ENCODE measurements at places on chromosomes 13 and 19. TPM values are rescaled to one million over a fixed set of nuclear protein-coding genes. Genes with fewer than 3 reads are reported as not detected.

DNA sequence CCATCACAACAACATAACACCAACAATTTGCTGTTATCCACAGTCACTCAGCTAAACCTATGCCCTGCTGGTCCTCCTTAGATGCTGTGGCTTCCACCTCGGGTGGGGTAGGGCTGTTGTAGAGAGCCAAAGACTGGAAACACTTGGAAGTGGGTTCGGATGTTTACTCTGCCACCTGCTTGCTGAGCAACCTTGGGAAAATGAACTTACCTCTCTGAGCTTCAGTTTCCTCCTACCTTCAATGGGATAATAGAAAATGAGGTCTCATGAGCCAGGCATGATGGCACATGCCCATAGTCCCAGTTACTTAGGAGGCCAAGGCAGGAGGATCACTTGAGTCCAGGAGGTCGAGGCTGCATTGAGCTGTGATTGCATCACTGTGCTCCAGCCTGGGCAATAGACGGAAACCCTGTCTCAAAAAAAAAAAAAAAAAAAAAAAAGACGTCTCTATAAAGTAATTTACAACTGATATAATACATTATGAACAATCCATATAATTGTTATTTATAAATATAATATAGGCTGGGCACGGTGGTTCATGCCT, 3.3 kb upstream of the SYCN start:
- no peak for DNase-seq

DNA sequence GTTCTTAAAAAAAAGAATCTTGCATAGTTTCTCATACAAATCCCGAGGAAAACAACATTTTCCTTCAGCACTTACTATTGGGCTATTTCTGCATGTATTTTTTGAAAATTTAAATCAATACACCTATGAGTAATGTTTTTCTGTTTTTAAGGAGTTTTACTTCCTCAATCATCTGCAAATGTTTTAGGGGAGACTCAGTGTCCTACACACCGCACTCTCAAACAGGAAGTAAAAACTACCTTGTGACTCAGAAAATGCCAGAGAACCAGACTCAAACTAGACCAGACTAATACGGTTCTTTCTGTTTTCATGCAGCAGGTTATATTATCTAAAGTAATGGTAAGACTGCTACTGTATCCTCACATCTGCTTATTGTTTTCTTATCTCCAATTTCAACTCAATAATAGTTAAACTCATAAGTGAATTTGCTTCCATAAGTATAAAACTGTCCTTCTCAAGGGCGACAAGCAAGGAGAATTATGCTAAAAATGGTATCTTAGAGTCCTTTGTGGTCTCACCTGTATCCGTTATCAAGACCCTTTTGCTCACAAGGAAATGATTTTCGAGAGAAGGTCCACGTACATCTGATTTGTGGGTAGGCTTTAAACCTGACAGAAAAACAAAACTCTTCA, 52.5 kb downstream of the FLT3 start:
- DNase-seq = no peak

GRCh38 chr13:40087091-40088002, 431.9 kb downstream of the COG6 start:
- no peak for DNase-seq

DNA sequence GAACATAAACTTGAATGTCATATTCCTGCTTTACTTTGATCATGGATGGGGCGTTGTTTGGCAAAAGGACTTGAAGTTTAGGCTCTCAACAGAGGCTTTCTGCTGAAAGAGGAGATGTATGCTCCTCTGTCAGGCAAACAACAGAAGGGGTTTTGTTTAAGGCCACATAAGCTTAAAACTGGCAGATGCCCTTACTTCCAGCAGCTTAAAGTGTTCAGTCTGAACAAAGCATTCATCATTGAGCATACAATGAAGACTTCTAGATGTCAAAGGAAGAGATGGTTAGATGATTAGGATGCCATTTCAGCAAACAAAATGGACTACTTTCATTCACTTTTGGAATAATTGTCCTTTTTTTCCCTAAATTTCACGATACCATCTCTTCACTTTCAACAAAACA, 484.5 kb downstream of the SLITRK6 start:
- no peak for DNase-seq

GRCh38 chr19:6608940-6609339, 18.0 kb upstream of the CD70 start:
- no peak for DNase-seq

DNA sequence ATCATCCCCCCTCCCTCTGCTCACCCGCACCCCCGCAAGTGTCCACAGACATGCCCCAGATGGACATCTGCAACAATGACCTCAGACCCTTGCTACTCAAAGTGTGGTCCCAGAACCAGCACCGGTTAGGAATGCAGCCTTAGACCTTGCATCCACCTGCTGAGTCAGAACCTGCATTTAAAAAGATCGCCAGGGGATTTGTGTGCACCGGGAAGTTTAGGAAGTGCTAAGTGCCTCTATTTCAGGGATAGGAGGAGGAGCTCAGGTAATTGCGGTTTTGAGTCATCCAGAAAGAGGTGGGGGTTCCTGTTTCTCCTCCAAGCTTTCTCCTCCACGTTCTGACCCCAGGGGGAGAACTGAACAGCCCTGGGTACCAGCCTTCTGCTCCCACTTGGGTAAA, 46.2 kb downstream of the CACNA1A start:
- no peak for DNase-seq

- no peak for DNase-seq
These were observed 14.3 kb upstream of the ZNF667 start for GRCh38 chr19:56491399-56491798.

- no peak for DNase-seq
These were observed 71.7 kb upstream of the WASF3 start for GRCh38 chr13:26485786-26486185.

DNA sequence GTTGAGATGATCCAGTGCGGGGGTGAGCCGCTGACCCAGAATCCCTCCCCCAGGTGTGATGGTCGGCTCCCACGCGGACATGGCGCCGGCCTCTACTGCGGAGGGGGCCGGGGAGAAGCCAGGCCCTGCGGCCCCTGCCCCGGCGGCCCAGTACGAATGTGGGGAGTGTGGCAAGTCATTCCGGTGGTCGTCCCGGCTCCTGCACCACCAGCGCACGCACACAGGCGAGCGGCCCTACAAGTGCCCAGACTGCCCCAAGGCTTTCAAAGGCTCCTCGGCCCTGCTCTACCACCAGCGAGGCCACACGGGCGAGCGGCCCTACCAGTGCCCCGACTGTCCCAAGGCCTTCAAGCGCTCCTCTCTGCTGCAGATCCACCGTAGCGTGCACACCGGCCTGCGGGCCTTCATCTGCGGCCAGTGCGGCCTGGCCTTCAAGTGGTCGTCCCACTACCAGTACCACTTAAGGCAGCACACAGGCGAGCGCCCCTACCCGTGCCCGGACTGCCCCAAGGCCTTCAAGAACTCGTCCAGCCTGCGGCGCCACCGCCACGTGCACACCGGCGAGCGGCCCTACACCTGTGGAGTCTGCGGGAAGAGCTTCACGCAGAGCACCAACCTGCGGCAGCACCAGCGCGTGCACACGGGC, 3.7 kb upstream of the NAT14 start:
- no peak for DNase-seq

- DNase-seq = no peak
These were observed 43.8 kb downstream of the KLF12 start for GRCh38 chr13:74090397-74090796.

DNA sequence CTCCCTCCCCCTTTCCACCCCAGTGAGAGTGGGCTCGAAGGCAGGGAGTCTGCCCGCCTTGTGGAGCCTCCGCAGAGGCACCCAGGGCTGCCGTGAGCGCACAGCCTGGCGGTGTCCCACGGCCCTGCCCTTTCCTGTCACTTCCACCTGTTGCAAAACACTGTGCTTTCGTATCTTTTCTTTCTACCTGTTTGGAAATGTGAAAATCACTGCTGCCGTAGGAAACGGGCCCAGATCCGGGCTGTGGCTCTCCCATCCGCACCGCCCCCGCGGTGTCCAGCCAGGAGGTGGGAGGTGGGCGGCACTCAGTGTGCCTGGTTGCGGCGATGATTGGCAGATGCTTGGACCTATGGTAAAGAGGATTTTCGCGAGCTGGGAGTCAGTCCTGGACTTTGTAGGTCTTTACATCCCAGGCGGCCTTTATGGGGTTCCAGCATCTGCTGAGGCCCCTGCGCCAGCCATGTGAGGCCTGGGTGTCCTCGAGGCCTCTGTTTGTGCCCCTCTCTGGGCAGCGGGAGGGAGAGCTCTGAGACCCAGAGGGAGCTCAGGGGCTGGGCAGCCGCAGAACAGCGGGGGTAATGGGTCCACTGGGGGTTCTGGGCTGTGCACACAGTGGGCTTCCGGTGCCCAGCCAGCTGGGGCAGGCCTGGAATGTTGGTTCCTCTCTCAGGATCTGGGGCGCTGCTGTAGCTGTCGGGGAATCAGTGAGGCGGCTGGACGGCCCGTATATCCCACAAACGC, 6.1 kb downstream of the STK11 start:
- DNase-seq = no peak

DNA sequence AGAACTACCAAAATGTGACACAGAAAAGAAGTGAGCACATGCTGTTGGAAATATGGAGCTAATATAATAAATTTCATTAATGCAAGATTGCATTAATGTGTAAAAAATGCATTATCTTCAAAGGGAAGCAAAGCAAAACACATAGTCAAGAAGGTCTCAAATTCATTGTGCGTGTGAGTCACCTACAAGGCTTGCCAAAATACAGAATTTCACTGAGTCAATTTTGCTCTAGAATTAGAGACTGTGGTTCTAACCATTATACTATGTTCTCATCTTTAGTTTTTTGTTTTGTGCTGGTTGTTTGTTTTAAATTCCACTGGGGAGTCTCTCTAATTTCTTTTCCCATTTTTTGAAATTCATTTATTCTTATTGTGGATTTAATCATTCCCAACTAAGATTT, 149.8 kb upstream of the SLITRK1 start:
- no peak for DNase-seq

GRCh38 chr19:46787331-46788261, 798 bp downstream of the SLC1A5 start:
- peak; percentile 45 for DNase-seq

The ZNF358 gene
- 87.6 TPM for total RNA-seq

The LHB gene
- not detected for total RNA-seq

The PROZ gene
- not detected for total RNA-seq

The CRLF1 gene
- 5.8 TPM for total RNA-seq

The MEIOSIN gene
- total RNA-seq = not detected

Data from mucosa of gallbladder (tissue), 1 donor.